ENCODE measurements at places on chromosomes 13 and 19.

- no peak for DNase-seq
Observed at GRCh38 chr19:37933937-37934358, 26.9 kb downstream of the SIPA1L3 start.

- no peak for DNase-seq
Observed at GRCh38 chr13:77859450-77859849, 59.2 kb downstream of the EDNRB start.

DNA sequence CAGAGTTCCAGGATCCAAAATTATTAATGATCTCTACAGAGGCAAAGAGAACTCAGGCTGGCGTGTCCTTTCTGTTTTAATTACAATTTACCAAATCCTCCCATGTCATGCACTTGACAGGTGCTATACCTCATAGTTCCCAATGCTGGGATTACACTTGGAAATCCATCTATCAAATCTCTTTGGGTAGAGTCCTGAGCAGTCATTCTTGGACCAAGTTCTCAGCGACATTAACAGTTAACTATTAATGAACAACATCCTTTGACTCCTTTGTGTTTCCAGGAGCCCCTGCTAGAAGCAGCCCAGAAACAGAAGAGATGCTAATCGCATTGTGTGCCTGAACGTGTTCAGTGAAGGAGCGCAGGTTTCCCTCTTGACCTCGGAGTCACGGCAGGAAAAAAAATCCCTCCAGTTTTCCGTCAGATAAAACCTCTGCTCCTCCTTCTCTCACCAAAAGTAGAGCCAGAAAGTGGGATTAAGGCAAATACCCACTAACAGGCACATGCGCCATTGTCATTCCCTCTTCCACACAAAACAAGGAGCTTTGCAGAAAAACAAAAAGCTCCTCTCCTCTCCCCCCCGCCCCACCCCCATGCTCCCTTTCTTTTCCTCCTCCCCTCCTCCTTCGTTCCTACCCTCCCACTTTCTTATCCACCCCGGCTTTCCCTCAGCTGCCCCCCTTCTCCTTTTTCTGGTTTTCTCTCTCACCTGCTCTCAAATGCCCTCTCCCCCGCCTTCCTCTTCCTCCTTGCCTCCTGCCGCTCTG lies 224.7 kb downstream of the ZIC5 start:
- DNase-seq: no peak

DNA sequence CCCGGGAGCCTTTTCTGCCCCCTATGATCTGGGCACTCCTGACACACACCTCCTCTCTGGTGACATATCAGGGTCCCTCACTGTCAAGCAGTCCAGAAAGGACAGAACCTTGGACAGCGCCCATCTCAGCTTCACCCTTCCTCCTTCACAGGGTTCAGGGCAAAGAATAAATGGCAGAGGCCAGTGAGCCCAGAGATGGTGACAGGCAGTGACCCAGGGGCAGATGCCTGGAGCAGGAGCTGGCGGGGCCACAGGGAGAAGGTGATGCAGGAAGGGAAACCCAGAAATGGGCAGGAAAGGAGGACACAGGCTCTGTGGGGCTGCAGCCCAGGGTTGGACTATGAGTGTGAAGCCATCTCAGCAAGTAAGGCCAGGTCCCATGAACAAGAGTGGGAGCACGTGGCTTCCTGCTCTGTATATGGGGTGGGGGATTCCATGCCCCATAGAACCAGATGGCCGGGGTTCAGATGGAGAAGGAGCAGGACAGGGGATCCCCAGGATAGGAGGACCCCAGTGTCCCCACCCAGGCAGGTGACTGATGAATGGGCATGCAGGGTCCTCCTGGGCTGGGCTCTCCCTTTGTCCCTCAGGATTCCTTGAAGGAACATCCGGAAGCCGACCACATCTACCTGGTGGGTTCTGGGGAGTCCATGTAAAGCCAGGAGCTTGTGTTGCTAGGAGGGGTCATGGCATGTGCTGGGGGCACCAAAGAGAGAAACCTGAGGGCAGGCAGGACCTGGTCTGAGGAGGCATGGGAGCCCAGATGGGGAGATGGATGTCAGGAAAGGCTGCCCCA lies 8.5 kb upstream of the CEACAM7 start:
- no peak for DNase-seq

DNA sequence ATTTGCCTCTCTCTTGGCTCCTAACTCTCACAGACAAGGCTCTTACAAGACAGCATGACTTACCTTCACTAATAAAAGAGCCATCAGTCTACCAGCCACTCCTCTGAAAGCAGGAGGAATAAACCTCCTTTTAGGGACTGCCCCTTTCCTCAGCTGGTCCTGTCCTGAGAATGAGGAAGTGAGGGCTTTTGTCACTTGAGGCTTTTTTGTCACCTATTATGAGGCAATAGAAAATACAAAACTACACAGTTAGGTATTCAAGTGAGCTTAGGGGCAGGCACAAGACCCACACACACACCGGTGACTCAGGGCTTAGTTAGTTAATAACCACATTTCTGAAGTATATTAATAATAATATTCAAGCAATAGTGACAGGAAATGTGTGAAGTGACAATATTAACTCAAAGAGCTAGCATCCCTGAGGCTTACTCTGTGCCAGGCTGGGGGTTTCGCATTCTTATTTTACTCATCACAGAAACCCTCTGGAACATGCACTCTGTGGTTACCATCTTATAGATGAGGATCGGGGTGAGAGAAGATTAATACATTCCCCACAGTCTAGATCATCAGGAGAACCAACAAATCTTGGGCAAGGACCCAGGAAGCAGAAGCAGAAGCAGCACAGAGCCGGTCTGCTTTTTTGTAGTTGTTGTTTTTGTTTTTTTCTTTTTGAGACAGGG lies 379.9 kb downstream of the LIG4 start:
- DNase-seq: no peak

DNA sequence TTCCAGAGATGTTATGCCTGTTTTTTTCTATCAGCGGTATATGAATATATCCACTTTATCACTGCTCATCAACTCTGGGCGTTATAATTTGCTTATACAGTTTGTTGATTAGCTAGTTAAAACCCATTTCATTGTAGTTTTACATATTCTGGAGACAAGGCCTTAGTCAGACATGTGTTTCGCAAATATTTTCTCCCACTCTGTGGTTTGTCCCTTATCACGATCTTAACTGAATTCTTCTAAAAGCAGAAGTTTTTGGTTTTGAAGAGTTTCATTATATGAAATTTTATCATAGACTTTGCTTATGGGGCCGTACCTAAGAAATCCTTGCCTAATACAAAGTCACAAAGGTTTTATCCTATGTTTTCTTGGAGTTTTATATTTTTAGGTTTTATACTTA lies 84.6 kb downstream of the FRY start:
- DNase-seq: no peak

DNA sequence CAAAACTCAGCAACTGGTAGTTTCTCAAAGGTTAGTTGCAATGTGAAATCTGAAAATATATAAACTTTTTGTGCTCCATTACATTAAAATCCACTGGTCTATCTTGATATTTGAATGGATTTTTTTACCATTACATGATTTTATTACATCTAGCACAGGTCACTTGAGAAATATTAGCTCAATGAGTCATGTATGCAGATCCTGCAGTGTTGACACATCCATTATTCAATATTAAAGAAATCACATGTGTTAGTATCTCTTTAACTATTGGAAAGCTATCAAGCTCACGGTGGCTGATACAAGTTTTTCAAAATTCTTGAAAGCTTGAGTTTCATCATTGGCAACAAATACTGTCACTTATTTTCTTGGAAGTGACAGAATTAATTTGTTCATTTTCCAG lies 373.9 kb upstream of the TSHZ3 start:
- DNase-seq: no peak

DNA sequence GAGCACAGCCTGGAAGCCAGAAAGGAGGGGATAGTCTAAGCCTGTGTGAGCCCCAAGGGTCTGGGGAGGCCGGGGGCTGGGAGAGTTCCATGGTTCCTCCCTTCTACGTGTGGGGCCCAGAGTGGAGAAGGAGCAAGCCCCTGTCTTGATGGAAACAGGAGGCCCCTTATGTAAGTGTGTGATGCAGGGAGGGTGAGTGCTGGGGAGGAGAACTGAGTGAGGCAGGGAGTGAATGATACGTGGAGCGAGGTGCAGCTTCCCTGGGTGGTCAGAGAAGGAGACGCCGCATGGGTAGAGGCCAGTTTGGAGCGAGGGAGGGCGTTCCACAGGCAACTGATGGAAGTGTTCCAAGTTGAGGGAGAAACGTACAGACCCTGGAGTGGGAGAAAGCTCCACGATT lies 16.0 kb downstream of the MAG start:
- DNase-seq: no peak

DNA sequence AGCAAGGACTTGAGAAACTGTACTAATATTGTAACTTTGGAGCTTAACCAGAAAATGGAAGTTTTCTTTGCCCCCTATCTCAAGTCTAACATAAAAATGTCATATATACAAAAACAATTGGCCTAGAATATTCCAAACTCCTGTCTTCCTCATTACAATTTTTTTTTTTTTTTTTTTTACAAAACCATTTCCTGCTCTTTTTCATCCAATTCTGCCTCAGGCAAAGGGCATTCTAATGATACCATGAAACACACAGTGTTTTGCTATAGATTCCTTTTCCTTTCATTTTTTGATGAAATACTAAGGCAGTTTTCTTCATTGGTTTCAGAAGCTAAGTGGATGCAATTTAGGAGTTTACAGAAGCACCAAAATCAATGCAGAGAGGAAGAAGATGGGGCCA lies 119.7 kb downstream of the LHFPL6 start:
- DNase-seq: no peak

DNA sequence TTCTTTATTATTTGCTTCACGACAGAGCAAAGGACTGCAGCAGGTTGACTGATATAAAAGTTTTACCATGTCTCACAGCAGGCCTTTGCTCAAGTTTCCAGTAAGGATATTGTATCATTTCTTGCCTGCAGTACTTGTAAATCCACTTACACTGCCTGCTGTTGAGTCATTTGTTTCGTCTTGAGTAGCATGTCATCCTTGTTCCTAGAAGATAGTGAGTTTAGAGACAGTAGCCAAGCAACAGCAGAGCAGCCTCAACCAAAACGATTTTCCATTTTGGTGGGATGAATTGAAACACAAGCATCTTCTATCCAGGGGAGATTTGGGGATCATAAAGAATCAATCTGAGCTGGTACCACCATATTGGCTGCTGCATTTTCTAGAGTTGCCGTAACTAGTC lies 24.0 kb upstream of the ALOX5AP start:
- DNase-seq: no peak

- no peak for DNase-seq
Observed at GRCh38 chr13:76967031-76967430, 18.7 kb downstream of the ACOD1 start.

DNA sequence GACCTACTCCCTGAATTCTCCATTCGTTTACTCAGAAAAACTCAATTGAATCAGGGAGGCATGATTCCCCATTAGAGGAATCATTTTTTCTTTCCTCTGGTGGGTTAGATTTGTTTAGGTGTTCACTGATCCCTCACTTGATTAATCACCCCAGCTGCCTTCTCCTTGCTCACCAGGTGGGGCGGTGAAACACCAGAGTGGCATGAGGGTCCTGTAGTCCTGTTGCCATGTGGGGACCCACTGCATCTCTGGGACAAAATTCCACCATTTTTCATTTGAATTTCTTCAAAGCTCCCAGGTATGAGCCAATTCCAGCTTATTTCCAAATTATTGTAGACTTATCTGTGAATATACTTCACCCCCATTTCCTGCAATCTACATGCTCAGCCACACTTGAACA lies 462.7 kb upstream of the ZNF507 start:
- no peak for DNase-seq

DNA sequence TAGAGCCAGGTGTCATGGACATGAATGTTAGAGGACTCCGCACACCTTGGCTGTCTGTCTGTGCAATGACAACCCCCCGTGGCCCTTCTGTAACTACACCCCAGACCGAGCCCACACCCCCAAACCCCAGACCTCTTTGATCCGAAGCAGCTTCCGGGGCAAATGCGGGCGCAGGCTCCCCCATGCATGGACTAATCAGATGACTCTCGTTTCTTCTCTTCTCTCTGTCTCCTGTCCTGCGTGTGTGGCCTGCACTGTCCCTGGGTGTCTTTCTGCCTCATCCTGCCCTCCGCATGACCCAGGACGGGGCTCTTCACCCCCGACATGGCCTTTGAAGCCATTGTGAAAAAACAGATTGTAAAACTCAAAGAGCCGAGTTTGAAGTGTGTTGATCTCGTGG lies 38.9 kb downstream of the TMED1 start:
- DNase-seq: no peak

- DNase-seq: no peak
Observed at GRCh38 chr19:39407660-39408391, 1.2 kb downstream of the ZFP36 start.

- no peak for DNase-seq
Observed at GRCh38 chr19:56670961-56671612, 470 bp downstream of the ZNF835 start.

DNA sequence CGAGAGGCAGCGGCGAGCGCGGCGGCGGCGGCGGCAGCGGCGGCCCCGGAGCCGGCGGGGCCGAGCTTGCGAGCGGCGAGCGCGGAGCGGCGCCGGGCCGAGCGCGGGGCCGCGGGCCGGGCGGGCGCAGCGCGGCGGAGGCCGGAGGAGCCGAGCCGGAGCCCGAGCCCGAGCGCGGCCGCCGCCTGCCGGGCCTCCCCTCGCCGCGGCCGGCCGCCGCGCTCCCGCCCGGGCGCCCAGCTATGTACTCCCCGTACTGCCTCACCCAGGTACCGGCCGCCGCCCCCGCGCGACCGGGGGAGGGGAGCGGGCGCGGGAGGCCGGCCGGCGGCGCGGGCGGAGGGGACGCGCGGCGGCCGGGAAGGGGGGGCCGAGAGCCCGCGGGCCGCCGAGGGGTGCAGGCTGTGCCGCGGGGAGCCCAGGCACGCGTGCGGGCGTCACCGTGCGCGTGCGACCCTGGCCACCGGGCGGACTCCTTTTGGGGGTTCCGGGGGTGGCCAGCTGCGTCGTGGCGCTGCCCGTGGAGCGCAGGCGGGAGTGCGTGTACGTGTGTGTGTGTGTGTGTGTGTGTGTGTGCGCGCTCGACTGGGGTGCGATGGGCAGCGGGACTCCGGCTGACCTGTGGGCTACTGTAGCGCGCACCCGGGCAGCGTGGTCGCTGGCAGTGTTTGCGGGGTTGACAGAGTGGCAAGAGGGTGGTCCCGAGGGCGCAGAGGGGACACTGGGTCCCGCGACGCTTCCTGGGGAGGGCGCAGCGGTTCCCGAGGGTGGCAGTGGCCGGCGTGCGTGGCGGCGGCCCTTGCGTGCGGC lies 526 bp downstream of the NFIX start:
- no peak for DNase-seq

GRCh38 chr13:24148414-24149235 lies 11.9 kb upstream of the SPATA13 start:
- no peak for DNase-seq

Data from stimulated activated CD4-positive, alpha-beta T cell treated with anti-CD3 and anti-CD28 coated beads, Interleukin-1b, Interleukin-23, amount 100 ng/mL, for 48 hours (primary cell).